ENCODE measurements at places on chromosomes 7 and 10.
A peak's percentile ranks its signal among the peaks of the same experiment; 100 is the strongest.

DNA sequence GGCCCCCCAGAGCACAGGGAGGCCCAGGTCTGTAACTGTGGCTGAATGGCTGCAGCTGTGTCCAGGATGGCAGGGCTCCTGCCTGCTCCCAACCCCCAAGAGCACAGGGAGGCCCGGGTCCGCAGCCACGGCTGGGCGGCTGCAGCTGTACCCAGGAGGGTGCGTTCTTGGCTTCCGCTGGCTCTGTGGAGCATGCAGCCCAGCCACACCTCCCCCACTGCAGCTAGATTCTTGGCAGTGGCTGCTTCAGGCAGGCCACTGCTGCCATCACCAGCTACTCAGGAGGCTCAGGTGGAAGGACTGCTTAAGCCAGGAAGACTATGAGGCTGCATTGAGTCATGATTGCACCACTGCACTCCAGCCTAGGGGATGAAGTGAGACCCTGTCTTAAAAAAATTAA is 27.9 kb downstream of the C7orf25 start:
- no peak for DNase-seq

DNA sequence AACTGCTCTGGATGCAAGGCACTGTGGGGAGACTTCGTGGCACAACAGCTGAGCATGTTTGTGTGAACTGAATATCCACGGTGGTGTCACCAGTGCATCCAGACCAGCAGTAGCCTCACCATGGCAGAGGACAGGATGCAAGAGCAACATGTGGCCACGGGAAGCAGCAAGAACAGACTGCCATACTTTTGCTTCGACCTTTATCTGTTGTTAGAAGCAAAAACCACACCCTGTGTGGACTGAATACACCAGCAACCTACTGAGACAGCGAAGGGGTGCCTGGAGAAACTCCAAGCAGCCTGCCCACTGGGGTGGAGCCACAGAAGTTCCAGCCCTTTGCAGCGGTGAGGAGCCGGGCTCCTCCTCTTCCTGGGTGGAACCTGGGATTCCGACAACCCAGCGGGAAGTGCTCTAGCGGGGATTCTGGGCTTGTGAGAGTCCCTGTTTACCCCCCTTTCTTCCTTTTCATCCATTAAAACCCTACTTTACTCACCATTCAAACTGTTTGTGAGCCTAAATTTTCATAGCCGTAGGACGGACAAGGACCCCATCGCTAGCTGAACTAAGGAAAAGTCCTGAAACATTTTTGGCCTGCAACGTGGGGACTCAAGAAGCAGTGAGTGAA is 584.9 kb downstream of the GRM8 start:
- no peak for DNase-seq

DNA sequence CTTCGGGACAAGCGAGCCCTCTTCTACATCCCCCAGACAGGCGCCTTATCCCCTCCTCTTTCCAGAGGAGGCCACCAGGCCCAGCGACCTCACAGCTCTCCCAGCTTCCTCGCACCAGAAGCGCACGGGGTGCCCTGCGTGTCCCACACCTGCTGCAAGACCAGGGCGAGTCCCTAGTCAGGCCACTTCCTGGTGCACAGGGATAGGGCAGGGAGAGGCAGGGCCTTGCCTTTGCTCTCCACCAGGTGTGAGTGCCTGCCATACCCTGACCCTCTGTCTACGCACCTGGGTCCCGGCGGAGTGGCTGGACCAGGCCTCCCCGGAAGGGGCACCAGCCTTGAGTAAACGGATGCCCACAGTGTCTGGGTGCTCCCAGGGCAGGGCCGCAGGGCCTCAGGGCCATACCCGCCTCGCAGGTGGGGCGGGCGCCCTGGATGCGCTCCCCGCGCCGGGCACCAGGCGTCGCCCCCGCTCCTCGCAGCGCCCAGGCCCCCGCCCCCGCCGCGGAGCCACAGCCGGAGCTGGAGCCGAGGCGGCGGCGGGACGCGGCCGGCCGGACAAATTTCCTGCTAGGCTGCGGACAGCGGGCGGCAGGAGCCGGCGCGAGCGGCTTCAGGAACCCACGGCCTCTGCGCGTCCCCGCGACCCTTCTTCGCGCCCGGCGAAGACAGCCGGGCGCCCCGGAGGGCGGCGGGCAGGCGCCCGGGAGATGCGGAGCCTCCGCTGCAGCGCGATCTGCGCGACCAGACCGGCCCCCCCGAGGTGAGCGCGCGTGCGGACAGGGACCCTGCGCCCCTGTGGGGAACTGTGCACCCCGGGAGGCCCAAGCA is at the start of gene PTPRE:
Gene PTPRE (plus strand): TSS at position 556 of the 830 bp plus-strand sequence. CDS start 133,779 bp downstream, outside the sequence.
- peak; percentile 73 for DNase-seq

DNA sequence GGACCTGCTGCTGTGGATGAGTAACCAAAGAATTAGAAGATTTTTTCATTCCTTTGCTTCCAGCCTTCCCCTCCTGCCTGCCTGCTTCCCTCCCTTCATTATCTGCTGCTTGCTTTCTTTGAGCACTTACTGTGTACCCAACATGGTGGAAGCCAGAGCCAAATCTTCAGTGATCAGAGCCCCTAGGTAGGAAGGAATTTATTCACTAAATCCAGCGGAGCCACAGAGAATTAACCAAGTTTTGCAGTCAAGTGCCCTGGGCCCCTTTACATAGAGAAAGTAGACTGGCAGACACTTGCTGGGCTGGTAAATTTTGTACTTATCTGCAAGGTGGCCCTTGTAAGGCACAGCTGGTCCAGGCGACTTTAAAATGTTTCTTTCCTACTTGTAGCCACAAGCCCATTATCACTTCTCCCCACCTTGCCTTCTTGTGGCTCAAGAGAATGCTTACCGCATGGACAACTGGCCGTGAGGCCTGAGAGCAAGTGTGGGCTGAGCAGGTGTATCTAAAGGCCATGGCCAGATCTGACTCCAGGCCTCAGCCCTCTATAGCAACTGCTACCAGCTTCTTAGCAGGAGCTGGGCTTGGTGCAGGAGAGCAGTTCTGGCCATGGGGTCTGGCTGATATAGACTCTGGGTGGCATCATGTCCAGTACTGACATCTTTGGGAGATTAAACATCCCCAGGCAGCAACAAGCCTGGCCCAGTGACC is 11.1 kb downstream of the UNC5B start:
- DNase-seq = no peak

DNA sequence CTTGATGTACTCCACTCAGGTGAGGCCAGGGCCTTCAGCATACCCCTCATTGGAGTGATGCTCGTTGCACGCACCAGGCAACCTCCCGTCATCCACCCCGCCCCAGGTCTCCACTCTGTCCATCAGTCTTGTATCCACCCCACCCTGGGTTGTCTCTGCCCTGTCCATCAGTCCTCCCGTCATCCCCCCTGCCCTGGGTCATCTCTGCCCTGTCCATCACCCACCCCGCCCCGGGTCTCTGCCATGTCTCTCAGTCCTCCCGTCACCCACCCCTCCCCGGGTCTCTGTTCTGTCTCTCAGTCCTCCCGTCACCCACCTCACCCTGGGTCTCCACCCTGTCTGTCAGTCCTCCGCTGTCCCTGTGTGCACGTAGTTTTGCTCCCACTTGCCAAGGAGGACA is 59.9 kb downstream of the WDR37 start:
- no peak for DNase-seq

DNA sequence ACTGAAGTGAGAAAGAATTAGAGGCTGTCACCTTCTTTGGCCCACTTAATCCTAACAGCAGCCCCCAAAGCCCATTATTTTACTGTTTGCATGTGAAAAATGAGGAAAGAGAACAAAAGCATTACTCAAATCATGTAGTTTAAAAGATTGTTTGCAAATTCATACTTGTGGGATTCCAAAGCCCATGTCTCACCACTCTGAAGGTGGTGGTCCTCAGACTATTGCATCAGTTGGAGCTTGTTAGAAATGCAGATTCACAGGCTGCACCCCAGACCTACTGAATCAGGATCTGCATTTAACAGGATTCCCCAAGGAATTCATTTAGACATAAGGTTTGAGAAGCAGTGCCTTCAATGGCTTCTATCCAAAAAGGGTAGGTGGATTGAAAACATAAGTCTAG is 93.7 kb upstream of the PDE1C start:
- DNase-seq = no peak

- DNase-seq = no peak
These were observed 32.6 kb downstream of the NIPSNAP2 start for GRCh38 chr7:55996856-55997500.

DNA sequence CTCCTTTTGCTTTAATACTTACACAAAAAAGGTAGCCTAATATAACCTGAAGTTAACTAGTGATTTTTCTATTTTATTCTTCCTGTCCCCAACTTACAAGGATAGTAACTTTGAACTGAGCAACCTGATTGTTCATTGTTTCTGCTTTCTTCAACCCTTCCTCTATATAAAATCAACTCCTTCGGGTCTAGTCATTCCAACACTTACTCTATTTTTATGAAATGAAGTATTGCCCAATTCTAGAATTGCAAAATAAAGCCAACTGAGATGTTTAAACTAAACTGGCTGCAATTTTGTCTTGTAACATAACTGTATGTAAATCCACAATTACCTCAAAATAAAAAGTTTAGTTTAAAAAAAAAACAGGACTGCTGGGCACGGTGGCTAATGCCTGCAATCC is 20.3 kb upstream of the DNA2 start:
- no peak for DNase-seq

DNA sequence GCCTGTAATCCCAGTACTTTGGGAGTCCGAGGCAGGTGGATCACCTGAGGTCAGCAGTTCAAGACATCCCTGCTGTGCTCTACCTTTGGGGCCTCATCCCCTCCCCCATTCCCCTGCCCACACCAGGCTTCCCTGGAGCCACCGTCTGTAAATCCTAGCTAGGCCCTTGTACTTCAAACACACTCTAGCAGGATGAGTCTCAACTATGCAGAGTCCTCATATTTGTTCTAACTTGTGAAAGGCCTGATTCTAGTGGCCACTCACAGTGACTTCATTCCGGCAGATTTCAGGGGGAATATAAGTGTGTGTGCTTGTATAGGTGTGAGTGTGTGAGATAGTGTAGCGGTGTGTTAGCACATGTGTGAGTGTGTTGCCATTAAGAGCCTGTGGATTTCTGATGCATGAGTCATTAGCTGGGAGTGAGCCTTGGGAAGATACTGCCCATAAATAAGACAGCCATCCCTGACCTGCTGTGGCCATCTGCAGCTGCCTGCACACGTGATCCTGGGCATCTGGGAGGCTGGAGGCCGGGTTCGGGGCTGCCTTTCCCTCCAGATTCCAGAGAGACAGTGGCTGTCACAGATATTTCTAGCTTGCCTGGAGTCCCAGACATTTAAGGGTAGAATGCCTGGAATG is 1.7 kb upstream of the NEURL1 start:
- DNase-seq = no peak

All from activated CD8-positive, alpha-beta T cell treated with anti-CD3 and anti-CD28 coated beads for 36 hours (primary cell).